ENCODE measurements at places on chromosomes 4 and X. TPM values are rescaled to one million over a fixed set of nuclear protein-coding genes. Genes with fewer than 3 reads are reported as not detected.

PAGE2 gene
- not detected for total RNA-seq

RAB41 gene
- total RNA-seq, result not detected

SHROOM3 gene
- total RNA-seq, result 5.7 TPM

NEXMIF gene
- 3.1 TPM for total RNA-seq

USP51 gene
- total RNA-seq, result 8.3 TPM

AFF2 gene
- total RNA-seq, result 4.6 TPM

FGFR3 gene
- 0.72 TPM for total RNA-seq

XK gene
- 2.5 TPM for total RNA-seq

RPA4 gene
- total RNA-seq, result 0.38 TPM

LDB2 gene
- total RNA-seq, result 37.4 TPM

AR gene
- 40.4 TPM for total RNA-seq

PFKFB1 gene
- 0.25 TPM for total RNA-seq

ANAPC10 gene
- total RNA-seq, result 17.1 TPM

TIMP1 gene
- total RNA-seq, result 914 TPM

GLRB gene
- total RNA-seq, result 8.3 TPM

TLR2 gene
- total RNA-seq, result 16.2 TPM

Data from ovary (tissue), 10 donors.